ENCODE measurements at places on chromosomes 16 and 17. TPM values are rescaled to one million over a fixed set of nuclear protein-coding genes. Genes with fewer than 3 reads are reported as not detected.

Gene PIRT
- total RNA-seq = 0.38 TPM

Gene ASPHD1
- 7.8 TPM for total RNA-seq

Gene NHLRC4
- 0.52 TPM for total RNA-seq

Gene NAGS
- 2.1 TPM for total RNA-seq

Gene SCO1
- 34.4 TPM for total RNA-seq

Gene SLC16A13
- total RNA-seq = 15.5 TPM

Gene NPIPA5
- 2.8 TPM for total RNA-seq

Gene ABCA9
- 0.19 TPM for total RNA-seq

Gene ESRP2
- 65.6 TPM for total RNA-seq

Gene C17orf78
- 1.6 TPM for total RNA-seq

Gene NT5M
- 5.9 TPM for total RNA-seq

Gene CES1
- total RNA-seq = 2.1 TPM

DNA sequence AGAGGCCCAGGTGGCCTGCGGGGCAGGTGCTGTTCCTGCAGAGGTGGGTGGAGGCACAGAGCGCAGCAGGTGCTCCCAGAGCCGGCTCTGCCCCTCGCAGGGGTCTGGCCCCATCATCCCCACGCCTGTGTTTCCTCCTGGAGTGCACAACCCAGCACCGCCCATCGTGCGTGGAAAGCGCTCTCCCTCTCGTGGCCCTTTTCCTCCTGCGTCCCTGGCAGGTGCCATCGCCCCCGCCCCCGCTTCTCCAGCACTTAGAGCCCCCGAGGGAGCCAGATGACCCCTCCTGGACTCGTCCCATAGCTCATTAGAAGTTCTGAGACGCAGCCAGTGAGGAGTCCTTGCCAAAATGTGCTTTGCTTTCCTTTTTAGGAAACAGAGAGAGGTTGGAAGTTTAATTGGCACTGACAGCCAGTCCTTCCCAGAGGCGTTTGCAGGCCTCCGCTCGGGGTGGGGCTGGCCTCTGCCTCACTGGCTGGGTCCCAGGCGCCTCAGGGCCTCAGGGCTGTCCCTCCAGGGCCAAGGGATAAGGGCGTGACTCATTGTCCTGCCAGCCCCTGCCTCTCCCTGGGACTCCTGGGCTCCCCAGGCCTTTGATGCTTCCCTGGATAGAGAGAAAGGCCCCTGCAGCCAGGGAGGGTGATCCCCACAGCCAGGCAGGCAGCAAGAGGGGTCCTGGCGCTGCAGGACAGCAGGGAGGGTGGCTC, 32.2 kb upstream of the CHMP6 start:
- DNase-seq = no peak

DNA sequence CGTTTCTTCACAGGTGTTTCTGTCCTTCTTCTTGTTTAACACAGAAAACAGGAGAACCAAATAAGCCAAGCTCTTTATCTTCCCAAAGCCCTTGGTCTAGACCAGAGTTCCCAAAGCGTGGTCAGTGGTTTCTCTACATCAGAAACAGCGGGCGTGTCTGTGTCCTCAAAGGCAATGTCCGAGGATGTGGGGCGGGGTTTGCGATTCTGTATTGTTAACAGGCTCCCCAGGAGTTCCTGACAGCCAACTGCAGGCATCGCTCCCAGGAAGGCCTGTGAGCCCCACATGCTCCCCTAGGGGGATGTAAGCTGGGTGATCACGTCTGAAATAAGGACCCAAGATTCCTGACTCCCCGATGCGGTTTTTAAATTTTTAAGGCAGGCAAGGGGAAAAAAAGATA, 28.4 kb upstream of the SLC25A19 start:
- DNase-seq = no peak

DNA sequence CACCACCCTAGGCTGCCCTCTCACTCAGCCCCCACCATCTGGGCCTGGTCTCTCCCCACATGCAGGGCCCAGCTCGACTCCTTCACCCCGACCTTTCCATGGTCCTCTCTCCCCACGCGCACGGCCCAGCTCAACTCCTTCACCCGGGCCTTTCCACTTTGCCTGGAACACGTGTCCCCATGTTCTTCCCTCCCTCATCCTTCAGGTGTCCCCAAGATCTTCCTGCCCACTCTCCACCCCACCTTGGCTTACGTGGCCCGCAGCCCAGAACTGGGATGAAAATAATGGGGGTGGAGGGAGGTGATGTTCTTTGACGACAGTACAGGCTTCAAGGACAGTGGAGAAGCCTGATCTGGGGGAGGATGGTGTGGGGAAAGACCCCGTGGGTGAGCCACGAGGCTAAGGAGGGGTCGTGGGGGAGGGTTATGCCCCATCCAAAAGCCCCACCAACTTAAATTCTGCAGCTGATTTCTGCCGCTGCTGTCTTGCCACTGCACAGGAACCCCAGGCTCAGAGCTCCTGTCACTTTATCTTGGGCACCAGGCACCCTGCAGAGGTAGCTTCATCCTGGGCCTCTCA, 9.9 kb upstream of the MEAK7 start:
- no peak for DNase-seq

- no peak for DNase-seq
These were observed 2.8 kb downstream of the RAB40C start for GRCh38 chr16:592518-593306.

- DNase-seq = no peak
These were observed 26.5 kb downstream of the NKD1 start for GRCh38 chr16:50574745-50575136.

DNA sequence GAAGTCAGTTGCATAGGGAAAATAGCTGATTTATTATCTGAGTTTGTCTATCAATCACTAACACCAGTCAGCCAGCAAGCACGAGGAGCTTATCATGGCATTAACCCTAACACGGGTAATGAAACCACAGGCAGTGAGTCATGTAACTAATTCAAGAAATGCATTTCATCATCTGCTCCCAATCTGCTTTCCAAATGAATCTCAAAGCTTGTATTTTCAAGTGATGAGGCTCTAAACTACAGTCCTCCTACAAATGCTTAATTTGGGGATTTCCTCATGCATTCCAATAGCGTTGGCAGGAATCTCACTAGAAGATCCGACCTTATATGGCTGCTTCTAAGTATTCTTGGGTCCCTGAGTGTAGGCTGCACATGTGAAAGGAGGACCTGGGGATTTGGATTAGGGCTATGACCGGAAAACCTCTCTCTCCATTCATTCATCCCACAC, 118.4 kb upstream of the HSBP1 start:
- DNase-seq = no peak

GRCh38 chr17:33370401-33370800, 77.3 kb upstream of the ASIC2 start:
- no peak for DNase-seq

DNA sequence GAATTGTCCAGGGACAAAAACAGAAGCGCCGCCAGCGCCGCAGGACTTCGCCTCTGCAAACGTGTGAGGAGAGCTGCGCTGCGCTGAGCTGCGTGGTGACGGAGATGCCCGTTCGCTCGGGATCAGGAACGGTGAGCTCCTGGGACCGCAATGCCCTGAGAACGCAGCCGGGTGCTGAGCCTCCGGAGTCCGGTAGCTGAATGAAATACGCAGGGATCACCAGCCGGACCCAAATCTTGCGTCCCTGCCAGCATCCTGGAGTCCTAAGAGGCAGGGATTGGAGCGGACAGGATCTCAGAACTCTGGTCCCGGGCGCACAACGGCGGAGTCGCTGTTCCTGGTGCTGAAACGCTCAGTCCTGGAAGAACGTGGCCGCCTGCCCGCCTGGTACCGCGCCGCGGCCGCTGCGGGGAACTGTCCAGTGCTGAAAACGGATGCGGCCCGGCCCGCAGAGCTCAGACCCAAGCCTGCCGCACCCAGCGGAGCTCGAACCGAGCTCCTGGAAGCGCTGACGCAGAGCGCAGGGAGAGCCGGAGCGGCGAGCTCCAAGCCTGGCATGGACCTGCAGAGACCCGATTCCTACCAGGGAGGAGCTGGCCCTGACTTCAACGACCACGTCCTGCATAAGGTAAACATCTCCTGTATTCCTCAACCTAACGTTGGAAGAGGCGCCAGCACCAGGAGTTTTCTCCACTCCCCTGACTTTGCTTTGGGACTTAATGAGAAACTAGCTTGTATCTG, 41.5 kb downstream of the CD300LF start:
- peak; percentile 90 for DNase-seq

DNA sequence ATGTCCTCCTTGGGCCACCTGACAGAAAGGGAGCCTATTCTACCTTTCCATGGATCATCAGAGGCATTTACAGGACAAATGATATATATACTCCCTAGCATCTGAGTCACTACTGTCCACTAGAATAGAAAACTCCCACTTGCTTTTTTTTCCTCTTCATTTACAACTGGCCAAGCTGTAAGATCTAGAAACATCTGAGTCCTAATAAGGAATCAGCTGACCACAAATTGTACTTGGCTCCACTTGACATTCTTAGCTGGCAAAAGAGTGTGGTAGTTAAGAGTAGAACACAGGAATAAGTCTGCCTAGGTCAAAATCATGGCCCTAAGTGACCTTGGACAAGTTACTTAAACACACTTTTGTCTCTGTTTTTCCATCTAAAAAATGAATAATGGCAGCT, 5.2 kb downstream of the RUSF1 start:
- DNase-seq = no peak

- DNase-seq = no peak
These were observed 55.2 kb upstream of the MRTFB start for GRCh38 chr16:14015948-14016347.

Data from type B pancreatic cell (in vitro differentiated cells).